NCI-H2081 treated with DMSO at 0.1 percent for 48 hours (cell line): ENCODE measurements at places on chromosomes 6 and 20.

DNA sequence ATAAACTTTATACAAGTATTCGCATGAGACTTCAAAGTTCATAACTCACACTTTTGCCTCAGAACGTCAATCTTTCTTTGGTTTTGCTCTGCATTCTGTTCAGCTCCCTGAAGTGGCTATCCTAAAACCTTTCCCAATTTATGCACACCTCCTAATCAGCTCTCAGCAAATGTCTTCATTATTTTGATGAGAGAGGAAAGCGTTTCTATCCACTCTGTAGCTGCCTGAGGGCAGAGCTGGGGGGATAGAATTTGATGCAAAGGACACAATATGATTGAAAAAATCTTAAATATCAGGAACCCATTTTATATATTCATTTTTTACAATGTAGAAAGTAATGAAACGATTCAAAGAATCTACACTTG lies 66.8 kb downstream of the MOXD1 start:
- DNase-seq: no peak

DNA sequence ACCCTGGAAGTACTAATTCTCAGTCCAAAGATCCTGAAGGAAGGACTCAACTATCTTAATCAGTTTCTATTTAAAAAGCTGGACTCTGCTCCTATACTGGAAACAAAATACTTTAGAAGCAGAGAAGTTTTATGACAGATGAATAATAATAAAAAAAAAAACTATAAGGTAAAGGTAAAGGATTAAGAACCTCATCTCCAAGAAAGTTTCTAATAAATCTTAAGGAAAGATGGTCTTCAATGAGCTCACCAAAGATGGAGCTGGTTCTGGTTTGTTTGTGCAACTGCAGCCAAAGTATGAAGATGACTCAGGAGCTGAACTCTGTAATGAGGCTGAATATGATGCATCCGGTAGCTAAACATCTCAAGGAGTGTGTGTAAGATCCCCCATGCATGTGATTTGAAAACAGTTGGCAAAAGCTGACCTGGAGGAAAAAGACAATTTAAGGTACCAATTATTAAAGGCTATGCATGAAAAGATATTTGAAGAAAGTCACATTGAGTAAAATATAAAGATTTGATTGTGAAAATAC lies 25.2 kb downstream of the MED23 start:
- no peak for DNase-seq

GRCh38 chr6:1055015-1055921 lies 256.6 kb upstream of the FOXQ1 start:
- DNase-seq: no peak

- no peak for DNase-seq
Observed at GRCh38 chr6:154638369-154638768, 94.8 kb upstream of the SCAF8 start.

DNA sequence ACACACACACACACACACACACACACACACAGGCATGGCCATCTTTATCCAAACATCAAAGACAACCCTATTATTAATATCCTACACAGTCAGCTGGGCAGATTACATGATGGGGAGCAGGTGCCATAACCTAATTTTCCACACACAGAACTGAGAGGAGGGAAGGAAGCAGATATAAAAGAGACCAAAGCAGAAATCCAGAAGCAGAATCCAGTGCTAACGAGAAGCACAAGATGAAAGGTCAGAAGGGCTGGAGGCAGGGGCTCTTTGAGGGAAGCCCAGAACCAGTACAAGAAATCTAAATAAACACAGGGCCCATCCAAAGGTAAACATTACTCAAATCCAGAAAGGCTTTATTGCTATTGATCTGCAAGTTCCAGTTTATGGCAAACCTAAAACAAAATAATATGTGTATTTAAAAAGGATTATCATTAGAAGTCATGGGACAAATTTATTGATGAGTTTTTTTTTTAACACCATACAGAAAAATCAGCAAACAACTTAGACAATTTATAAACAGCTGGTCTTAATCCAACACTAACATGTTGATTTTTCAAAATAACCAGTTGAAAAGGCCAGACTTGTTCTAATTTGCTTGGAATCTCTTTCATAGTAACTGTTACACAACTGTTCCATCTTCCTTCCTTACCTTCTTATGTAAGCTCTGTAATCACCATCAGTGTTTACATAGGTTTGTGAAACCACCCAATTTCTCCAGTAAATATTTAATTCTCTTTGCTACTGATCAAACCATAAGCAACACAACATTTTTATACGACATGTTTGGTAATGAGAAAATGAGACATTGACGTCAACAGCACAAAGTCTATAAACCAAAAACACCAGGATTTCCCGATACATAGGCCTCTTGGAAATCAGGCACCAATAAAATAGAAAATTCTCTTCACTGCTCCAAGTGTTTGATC lies 34.2 kb downstream of the SLC23A2 start:
- no peak for DNase-seq

DNA sequence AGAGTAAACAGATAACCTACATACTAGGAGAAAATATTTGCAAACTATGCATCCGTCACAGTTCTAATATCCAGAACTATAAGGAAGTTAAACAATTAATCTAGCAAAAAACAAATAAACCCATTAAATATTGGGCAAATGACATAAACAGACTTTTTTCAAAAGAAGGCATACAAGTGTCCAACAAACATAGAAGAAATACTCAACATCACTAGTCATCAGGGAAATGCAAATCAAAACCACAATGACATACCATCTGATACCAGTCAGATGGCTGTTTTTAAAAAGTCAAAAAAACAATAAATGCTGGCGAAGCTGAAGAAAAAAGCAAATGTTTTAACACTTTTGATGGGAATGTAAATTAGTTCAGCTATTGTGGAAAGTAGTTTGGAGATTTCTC lies 1117.7 kb upstream of the MAP3K7 start:
- DNase-seq: no peak

GRCh38 chr6:124671324-124671723 lies 290.9 kb upstream of the RNF217 start:
- no peak for DNase-seq

DNA sequence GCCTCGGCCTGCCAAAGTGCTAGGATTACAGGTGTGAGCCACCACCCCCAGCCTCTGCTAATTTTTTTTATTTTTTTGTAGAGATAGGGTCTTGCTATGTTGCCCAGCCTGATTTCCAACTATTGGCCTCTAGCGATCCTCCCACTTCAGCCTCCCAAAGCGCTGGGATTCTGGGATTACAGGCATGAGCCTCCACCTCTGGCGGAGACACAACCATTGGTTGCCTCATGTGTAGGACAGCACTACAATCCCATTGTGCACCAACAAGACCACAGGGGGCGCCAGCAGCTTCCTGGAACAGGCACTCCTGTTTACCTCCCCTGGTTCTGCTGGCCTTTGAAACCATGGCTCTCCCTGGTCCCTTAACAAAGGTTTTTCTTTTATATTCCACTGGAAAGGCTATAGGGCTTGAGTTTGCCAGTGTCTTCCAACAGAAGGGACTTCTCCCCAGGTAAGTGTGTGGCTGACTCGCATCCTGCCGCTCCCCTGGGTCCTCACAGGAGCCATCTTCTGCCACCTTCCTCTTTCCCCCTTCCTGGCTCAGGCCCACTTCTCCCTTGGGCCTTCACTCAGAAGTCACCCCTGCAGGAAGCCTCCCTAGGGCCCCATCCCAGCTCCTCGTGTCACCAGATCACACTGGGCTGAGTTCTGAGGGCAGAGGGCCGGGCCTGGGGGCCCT lies 39.2 kb upstream of the TLDC2 start:
- DNase-seq: no peak

- no peak for DNase-seq
Observed at GRCh38 chr6:110484321-110484720, 7.9 kb upstream of the SLC22A16 start.

GRCh38 chr20:11521476-11522365 lies 396.0 kb upstream of the BTBD3 start:
- DNase-seq: no peak

GRCh38 chr6:75504465-75505222 lies 11.0 kb upstream of the FILIP1 start:
- DNase-seq: no peak

DNA sequence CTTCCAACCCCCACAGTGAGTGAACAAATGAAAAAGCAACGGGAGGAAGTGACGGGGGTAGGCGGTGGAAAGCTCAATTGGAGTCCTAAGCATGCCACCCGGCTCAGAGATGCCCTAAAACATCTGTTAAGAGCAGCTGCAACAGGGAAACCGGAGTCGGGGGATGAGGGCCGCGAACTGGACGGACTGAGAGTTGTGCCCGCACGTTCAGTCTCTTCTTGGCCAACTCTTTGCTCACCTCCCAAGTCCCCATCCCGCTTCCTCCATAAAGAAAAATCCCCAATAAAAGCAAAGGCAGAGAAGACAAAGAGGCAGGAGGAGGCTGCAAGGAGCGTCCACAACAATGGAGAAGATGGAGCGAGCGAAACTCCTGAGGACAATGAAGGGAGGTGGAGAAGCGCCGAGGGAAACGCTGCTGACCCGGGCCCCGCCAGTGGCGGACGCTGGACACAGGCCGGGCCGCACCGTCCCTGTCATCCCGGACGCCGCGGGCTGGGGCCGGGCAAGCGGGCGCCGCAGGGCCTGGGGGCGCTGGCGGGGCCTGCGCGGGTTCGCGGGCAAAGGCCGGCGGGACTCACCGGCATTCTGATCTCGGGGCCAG lies 600 bp downstream of the SEC63 start:
- DNase-seq: no peak

- DNase-seq: no peak
Observed at GRCh38 chr6:21987501-21987957, 309.3 kb downstream of the PRL start.

DNA sequence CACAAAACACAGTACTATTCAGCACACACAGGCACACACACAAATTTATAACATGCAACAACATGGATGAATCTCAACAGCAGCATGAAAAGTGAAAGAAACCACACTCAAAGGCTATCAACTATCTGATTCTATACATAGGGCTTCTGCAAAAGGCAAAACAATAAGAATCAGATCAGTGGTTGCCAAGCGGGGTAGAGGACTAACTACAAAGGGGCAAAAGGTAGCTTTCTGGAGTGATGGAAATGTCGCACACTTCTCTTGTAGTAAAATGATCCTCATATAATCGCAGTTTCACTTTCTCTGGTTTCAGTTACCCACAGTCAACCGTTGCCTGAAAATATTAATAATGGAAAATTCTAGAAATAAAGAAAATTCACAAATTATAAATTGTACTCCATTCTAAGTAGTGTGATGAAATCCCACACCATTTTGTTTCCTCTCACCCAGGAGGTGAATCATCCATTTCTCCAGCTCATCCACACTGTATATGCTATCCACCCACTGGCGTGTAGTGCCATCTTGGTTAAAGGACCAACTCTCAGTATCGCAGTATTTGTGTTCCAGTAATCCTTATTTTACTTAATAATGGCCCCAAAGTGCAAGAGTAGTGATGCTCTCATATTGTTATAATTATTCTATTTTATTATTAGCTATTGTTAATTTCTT lies 12.8 kb upstream of the PLN start:
- DNase-seq: no peak

- DNase-seq: no peak
Observed at GRCh38 chr6:43075670-43076463, at the start of gene PTK7. TSS of gene PTK7 (plus strand) at chr6:43076314. CDS start at chr6:43076489, 175 bp downstream.

DNA sequence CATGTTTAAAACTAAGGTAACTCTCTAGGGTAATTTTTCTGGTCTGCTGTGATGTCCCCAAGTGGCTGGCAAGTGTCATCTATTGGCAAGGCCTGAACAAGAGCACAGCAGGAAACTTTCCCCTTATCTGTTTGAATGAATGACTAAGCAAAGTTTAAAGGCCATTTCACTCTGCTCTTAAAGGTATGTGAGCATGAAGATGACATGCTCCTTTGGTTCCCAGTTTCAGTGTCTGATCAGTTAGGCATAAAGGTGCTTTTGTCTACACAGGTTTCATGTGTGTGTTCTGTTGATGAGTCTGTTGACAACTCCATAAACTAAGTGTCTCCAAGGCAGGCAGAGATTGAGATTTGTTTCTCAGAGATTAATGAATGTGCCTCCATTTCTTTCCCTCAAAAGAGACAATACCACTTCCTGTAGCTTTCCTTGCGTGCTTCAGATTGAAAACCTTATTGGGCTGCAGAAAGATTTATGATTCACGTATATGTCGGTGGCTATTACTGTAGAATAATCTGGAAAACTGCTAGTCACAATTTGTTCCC lies 83.9 kb downstream of the MAP3K7 start:
- no peak for DNase-seq

DNA sequence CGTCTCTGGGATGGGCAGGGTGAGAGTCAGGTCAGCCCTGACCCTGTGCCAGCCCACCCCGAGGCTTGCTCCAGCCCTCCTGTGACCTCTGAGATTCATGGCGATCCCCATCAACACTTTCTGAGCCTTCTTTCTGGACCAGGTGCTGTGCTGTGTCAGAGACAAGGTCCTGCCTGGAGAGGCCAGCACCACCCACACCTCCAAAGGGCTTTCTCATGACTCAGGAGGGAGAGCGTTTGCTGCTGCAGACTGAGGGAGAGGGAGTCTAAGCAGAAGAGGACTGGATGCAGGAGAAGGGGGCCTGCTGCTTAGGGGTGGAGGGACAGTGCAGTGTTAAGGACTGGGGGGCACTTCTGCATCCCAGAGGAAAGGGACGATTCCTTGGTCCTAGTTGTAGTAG lies 193.5 kb downstream of the LRFN2 start:
- no peak for DNase-seq

DNA sequence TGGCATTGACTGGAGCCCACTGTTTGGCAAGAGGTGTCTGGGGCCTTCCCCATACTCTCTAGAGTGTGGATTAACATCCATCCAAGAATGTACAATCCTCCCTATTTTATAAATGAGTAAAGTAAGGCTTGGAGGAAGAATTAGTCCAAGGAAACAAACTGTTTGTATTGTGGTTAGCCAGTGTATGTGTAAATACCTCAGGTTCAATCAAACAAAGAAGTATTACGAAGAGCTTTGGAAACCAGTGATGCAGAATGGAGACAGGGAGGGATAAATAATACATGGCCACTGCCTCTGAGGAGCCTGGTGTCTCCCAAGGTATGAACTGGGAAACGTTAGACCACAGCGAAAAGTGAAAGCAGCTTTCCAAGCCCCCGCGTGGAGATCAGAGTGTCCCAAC lies 226.6 kb upstream of the RIN2 start:
- no peak for DNase-seq

GRCh38 chr20:10242166-10242565 lies 23.5 kb downstream of the SNAP25 start:
- no peak for DNase-seq
